HL-60 (cell line): ENCODE measurements at places on chromosomes 2 and 18.
A peak's percentile ranks its signal among the peaks of the same experiment; 100 is the strongest.

GRCh38 chr2:6754419-6754818 is 111.3 kb downstream of the CMPK2 start:
- DNase-seq = no peak

DNA sequence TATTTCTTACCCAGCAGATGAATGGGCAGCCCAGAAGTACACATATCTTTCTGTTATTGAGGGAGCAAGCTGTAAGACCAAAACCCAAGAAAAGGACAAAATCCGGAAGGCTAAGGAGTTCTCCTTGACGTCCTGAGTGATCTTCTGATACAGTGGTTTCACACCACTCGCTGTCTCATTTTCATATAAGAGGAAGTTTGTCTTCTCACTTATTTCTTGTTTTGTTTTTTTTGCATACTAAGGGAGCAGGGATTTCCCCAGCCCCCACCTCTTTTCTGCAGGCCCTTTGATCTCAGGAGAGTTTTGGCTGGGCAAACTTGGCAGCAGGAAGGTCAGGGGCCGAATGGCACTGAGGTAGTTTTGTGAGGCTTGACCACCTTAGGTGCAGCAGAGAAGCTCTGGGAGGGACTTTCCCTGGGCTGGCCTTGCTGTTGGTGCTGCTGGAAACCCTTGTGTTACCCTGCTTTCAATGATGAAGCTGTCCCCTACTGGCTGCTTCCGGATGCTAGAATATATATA is 13.3 kb downstream of the CHRNA1 start:
- DNase-seq = no peak

- no peak for DNase-seq
Measured at GRCh38 chr2:204274991-204275390, 270.3 kb upstream of the PARD3B start.

- DNase-seq = no peak
Measured at GRCh38 chr2:216002101-216002678, 11.2 kb downstream of the MREG start.

DNA sequence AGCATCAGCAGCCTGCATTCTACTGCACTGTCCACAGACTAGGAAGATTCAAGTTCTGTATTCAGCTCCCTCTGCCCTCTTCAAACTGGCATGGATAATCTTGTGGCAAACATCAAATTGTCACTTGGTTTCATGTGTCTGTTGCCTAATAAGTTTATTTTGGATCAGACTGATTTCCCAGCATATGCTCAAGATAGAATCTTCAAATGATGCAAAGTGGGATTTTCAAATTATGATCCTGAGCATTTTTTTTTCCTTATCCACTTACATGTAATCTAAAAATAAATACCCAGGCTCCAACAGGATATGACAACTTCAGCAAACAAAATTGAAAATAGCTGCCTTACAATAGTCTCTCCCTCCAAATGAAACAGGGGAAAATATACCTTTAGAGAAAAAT is 160.9 kb upstream of the VRK2 start:
- no peak for DNase-seq

DNA sequence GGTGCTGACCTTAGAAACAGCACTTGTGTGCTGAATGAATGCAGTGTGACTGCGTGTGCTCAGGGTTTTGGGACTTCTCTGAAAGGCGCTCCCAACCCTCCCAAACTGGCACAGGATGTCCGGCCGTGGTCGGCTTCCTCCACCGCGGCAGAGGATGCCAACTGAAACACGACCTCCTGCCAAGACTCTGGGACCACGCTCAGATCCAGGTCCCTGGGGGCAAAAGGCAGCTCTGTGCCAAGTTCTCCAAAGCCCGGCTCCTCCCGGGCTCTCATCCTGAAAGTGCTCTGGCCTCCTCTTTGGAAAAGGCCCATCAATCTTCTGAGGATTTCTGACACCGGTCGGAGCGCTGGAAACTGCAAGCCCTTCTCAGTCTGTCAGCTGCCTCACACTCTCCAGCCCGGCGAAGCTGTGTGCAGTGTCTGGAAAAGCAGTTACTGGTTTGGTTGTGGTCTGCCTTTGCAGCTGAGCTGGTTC is 32.3 kb upstream of the ZBTB7C start:
- DNase-seq = no peak

DNA sequence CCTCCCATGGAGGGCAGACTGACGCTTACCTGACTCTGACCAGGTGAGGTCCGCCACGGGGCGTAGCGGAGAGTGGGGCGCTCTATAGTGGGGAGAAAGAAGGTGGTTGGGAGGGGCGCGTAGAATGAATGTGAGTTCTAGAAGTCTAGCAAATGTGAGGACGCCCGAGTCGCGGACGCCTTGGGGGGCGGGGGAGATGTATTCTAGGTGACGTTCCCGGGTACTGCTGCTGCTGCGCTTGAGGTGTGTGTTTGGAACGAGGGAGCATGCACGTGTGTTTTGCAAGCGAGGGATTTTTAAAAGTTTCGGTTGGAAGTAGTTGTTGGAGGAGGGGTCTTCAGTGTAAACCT is 758 bp downstream of the RIF1 start:
- no peak for DNase-seq

DNA sequence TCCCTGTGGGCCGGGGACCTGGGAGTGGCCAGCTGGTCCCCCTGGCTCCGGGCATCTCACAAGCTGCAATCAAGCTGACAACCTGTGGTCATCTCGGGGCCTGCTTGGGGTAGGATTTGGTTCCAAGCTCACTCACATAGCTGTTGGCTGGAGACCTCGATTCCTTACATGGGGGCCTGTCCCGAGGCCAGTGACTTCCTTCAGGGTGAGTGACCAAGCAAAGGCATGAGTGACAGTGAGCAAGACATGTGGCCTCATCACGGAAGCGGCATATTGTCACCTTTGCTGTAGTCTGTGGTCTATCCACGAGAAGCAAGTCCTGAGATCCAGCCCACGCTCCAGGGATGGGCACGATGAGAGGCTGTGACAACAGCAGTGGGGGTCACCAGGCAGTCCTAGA is 131.4 kb upstream of the ID2 start:
- no peak for DNase-seq

DNA sequence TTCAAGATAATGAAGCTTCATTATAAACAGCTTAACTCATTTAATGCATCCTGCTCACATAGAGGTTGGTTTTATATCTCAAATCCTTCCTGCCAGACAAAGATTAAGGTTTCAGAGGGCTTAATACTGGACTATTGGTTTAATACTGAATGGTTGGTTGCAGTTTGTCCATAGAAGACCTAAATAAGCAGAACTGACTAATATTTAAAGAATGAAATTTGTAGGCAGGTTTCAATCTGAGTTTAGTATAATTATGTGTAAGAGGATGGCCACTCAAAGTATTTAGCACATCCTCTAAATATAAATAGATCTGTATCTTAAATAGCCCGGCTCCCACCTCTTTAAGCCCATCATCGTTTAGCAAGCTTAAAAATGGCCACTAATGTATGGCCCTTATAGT is 92.5 kb downstream of the EPB41L5 start:
- no peak for DNase-seq

DNA sequence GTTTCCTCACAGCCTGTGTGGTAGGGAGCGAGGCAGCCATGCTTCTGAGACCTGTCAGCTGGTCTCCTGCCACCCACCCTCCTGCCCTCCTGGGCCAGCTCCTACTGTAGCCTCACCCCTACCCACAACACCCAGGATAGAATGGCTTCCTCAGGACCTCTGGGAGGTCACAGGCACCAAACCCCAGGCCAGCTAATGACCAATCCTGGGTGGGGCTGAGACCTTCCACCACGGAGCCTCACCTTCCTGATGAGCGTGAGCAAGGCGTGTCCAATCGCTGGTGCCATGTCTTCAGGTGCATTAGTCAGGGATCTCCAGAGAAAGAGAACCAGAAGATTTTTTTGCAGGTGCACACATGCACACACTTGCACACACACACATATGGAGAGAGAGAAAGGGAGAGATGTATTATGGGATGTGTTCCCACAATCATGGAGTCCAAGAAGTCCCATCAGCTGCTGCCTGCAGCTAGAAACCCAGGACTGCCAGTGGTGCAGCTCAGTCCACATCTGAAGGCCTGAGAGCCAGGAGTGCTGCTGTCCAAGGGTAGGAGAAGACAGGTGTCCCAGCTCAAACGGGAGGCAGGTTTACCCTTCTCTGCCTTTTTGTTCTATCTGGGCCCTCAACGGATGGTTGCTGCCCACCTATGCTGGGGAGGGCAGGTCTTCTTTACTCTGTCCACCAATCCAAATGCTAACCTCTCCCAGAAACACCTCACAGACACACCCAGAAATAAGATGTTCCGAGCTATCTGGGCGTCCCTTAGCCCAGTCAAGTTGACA is 70.4 kb upstream of the HDAC4 start:
- DNase-seq = no peak

GRCh38 chr2:212379103-212379502 is 159.5 kb downstream of the ERBB4 start:
- DNase-seq = no peak

DNA sequence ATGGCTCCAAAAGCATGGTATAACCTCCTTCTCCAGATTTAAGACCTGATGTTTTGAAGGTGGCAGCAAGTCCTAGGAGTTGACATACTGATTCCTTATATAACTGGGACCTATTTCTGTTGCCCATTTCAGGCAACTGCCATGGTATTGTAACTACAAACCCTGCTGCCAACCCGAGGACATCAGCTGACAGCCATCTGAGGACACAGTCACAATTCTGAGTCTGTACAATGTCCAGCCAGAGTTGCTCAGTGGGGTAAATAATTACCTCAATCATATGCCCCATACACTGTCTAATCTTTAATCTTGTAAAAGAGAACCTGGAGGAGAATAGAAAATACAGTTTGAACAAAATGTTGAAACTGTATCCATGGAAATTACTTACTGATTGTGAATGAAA is 8.7 kb upstream of the GAREM2 start:
- no peak for DNase-seq

DNA sequence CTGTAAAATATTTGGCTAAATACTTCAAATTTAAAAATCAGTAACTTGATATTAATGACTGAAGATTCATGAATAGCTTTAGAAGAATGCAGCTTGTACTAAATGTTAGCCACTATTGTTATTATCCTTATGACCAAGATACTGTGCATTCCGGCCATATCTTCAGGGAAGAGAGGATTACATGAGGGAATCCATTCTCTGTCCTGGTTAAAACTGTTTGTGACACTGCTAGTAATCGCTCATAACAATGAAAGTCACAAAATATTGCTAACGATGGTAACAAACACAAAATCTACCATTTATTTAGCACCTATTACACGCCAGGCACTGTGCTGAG is 217.7 kb downstream of the PRKCE start:
- no peak for DNase-seq

DNA sequence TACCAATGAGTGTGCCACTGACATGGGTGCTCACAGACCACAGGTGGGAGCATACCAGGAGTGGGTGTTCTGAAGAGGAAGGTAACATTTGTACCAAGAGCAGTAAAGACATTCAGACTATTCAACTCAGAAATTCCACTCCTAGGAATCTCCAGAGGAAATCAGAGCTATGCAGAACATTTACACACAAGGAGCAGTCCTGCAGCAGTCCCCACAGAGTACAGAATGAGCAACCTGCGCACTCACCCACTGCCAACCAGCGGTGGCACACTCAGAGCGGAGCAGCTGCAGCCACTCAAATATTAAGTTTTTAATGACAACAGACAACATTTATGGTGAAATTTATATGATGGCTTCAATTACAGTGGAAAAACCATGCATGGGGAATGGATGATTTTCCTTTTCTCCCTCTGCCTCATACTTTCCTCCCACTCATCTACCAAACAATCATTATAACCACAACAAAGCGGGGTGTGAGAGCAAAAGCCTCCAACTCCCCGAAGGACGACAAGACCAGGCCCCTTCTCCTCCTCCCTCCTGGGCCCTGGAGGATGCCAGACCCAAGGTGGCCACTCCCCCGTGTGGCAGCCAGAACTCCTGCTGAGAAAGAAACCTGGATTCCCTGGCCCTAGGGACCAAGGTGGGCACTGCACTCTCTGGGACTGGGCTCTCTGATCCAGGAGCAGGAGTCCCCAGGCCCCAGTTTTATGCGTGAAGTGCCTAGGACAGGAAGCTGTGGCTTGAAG is 5.4 kb downstream of the HS6ST1 start:
- no peak for DNase-seq

DNA sequence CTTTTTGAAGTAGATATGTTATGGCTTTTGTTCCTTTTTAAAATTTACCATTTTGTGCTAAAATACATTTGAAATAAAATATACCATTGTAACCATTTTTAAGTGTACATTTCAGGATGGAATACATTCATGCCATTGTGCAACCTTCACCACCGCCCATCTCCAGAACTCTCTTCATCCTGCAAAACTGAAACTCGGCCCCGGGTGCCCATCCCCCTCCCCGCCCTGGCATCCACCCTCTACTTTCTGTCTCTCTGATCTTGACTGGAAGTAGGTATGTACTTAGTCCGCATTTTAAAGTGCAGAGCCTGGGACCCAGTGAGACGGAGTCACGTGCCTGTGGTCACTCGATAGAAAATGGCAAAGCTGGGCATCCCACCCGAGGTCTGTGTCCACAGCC is 45.6 kb downstream of the DIPK1C start:
- DNase-seq = no peak

DNA sequence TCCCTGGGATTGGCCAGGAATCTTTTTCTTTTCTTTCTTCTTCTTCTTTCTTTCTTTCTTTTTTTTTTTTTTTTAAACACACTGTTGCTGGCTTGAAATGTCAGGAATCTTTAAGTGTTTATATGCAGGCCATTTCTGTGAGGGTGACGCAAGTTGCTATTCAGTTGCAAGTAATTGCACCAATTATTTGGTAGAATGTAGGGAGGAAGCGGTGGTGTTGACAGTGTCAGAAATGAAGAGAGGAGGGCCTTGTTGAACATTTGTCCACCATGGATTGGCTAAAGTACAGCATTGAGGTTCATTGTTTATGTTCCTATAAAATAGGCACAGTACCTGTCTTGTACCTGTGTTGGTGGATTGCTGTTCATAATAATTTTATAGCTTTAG is 6.5 kb downstream of the RPIA start:
- DNase-seq = peak; percentile 23

- DNase-seq = no peak
Measured at GRCh38 chr2:74001121-74001520, 16.4 kb downstream of the TET3 start.

DNA sequence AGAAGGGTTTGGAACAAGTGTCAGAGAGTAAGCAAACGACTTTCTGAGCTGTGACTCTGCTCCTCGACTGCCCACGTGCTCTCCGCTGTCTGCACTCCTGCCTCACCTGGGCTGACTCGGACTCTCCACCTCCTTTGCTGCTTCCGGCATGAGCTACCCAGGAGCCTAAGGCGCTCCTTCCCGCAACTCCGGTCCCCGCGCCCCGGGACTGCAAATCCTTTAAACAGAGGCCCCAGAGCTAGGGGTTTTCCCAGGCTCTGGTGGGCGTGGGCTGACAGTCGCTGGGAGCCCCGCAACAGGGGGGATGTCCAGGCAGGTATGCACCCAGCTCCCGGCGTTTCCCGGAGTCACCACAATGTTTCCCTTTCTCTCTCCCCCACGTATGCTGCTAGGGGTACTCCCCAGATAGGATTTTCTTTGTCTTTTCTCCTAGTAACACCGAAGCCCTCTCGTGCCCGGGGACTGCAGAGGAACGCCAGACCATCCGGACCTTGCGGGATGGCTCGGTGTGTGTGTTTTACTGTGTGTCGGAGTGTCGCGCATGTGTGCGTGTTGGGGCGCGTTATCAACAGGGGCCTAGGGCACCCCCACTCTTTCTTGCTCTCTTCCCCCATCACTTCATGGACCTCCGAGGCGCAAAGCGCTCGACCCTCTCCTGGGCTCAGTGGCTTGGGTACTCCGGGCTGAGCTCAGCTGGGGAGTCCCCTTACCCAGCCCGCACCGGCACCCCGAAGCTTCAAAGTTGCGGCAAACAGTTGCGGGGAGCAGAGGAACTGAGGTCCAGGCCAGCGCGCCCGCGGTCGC is 691 bp upstream of the THSD7B start:
- DNase-seq = no peak
